ENCODE measurements at places on chromosomes 13 and 19.
A peak's percentile ranks its signal among the peaks of the same experiment; 100 is the strongest.

- DNase-seq: no peak
- H3K4me3 ChIP-seq: no peak overlapping the region
Measured at GRCh38 chr13:31873145-31873544, 133.8 kb downstream of the RXFP2 start.

- H3K27ac ChIP-seq: peak overlapping the region; percentile 89
- H3K4me1 ChIP-seq: peaks cover 18% of the 10 kb centered on the region
- peak; percentile 95 for DNase-seq
Measured at GRCh38 chr19:40403262-40403984, 9.8 kb downstream of the PRX start.

GRCh38 chr13:73451221-73452029 lies 392.6 kb downstream of the KLF5 start:
- no peak for DNase-seq
- no peak overlapping the region for H3K27ac ChIP-seq
- H3K4me1 ChIP-seq: no peaks in the 10 kb centered on the region
- H3K27me3 ChIP-seq: no peaks in the 10 kb centered on the region

DNA sequence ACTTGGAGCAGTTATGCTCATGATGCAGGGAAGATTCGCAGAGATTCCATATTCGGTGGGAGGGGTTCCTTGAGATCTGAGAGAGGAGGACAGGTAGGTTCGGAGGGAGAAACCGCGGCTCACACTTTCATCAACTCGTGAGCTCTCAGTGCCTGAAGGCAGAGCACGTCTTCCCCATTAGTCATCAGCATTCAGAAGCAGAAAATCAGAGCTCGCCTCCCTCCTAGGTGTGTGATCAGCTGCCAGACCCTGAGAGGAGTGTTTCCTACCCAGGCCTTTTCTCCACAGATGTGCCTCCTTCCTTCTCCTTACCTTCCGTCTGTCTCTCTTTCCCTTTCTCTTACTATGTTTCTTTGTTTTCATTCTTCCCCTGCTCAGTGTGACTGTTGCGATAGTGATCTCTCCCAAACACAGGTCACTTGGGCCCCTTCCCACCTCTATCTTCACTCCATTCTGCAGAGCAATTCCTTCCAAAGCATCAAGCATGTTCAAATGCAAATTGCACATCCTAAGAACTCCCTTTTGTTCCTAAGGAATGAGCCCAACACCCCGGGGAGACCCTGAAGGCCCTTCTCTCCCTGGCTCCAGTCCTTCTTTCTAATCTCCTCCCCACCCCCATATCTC lies 389.5 kb downstream of the UQCRFS1 start:
- no peak overlapping the region for H3K27ac ChIP-seq
- H3K36me3 ChIP-seq: no peaks in the 10 kb centered on the region
- no peak for DNase-seq
- H3K4me1 ChIP-seq: no peaks in the 10 kb centered on the region
- no peak overlapping the region for H3K4me3 ChIP-seq

- no peaks in the 10 kb centered on the region for H3K4me1 ChIP-seq
- H3K36me3 ChIP-seq: no peaks in the 10 kb centered on the region
- H3K27ac ChIP-seq: no peak overlapping the region
- no peak overlapping the region for H3K4me3 ChIP-seq
Measured at GRCh38 chr13:65417953-65418352, 1812.2 kb downstream of the PCDH9 start.

DNA sequence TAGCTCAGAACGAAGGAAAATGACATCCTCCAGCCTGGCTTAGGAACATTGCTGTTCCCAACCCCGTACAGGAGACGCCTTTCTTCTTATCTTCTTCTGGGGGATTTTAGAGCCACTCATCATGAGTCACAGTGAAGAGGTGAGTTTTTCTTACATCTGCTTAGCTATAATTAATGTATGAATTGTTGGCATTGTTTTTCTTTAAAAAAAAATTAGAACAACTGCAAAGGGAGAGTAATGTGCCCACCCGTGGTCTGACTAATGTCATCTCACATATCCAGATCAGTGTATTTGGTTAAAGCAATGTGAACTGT lies 310.6 kb upstream of the TSHZ3 start:
- no peak overlapping the region for H3K27ac ChIP-seq
- H3K4me1 ChIP-seq: no peaks in the 10 kb centered on the region
- no peak for DNase-seq
- H3K36me3 ChIP-seq: no peaks in the 10 kb centered on the region

All from spleen (tissue), 13 donors.